ENCODE measurements at places on chromosomes 4 and X.
A peak's percentile ranks its signal among the peaks of the same experiment; 100 is the strongest.

DNA sequence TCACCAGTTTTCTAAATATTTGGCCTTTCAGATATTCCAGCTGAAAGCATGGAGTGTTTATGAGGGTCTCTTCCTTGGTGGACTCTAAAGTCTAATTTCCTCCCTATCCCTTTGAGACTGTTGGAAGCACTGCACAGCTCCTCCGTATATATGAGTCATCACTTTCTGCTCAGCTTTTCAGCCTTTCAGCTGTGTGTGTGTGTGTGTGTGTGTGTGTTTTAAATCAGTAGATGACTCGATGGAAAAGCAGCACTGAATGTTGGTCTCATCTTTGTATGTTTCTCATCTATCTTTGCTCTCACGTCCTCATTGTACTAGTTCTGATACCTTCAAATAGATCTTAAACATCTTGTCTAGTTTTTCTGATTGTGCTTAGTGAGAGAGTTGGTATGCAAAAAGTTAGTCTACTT is 81.6 kb downstream of the ZFX start:
- DNase-seq, result peak; percentile 93

GRCh38 chr4:66202870-66203269 is 532.6 kb upstream of the EPHA5 start:
- DNase-seq, result no peak

DNA sequence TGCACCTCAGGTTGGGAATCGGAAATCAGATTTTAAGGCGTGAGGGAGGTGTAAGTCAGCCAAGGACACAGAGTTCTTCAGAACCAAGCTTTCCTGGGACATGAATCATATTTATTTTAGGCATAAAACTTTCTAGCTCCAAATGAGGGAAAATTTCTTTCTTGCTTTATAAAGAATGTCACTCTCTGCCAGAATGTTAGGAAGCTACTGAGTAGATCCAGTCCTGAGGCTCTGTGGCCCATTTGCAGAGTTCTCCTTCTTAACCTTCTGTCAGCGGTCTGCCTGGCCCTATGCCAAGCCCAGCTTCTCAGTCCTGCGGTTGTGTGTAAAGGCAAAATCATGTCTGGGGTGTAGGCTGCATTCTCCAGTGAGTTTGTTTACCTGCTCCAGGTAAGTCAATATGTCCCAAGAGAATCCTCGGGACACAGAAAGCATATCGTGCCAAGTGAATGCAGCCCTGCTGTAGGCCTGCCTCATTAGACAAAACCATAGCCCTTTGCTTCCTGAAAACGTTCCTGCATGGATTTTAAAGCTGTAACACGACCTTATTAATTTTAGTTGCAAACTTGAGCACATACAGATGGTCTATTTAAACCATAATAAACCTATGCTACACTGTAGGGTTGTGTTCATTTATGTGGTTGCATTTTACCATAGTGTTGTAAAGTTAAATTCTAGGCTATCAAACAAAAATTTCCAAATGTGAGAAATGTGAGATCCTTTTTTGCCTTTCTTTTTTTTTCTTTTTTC is 29.2 kb upstream of the CCNI start:
- peak; percentile 42 for DNase-seq

DNA sequence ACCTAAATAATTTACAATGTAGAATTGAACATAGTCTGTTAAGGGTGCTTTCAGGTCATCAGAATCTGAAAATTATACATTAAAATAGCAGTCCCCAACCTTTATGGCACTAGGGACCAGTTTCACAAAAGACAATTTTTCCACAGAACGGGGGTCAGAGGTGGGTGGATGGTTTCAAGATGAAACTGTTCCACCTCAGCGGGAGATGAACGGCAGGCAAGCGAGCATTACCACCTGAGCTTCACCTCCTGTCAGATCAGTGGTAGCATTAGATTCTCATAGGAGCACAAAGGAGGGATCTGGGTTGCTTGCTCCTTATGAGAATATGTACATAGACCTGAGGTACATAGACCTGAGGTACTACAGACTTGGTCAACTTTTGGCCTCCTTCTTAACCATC is 29.0 kb downstream of the LRBA start:
- DNase-seq, result no peak

All from fibroblast of mammary gland (primary cell).